ENCODE measurements at places on chromosomes 5 and 9. TPM values are rescaled to one million over a fixed set of nuclear protein-coding genes. Genes with fewer than 3 reads are reported as not detected.
A peak's percentile ranks its signal among the peaks of the same experiment; 100 is the strongest.

GRCh38 chr5:91311697-91312501 is 71.2 kb downstream of the ARRDC3 start:
- DNase-seq: peak; percentile 97

Gene QRFP
- total RNA-seq: not detected

- DNase-seq: no peak
Measured at GRCh38 chr5:885529-885928, 7.1 kb downstream of the BRD9 start.

- no peak for DNase-seq
Measured at GRCh38 chr5:143564417-143564816, 160.9 kb upstream of the NR3C1 start.

Gene IFNE
- total RNA-seq: not detected

Gene ARHGEF39
- total RNA-seq: 11.9 TPM

- DNase-seq: peak; percentile 76
Measured at GRCh38 chr5:124743602-124744169, 2.8 kb downstream of the ZNF608 start.

DNA sequence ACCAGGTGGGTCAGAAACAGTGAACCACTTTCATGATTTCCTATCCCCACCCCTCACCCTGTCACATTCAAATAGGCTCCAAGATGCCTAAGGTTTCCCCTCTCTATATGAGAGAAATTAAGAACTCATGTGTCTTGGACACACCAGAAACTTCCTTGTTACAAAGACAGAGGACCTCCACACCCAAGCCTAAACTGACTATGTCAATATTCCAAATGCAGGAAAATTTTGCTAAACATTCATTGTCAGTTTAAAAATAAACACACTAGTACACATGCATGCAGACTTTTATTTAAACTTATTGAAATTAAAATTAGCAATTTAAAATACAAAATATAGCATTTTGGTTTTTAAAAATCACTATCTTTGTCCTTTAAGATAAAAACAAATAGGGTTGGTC is 26.2 kb downstream of the SKIC3 start:
- no peak for DNase-seq

DNA sequence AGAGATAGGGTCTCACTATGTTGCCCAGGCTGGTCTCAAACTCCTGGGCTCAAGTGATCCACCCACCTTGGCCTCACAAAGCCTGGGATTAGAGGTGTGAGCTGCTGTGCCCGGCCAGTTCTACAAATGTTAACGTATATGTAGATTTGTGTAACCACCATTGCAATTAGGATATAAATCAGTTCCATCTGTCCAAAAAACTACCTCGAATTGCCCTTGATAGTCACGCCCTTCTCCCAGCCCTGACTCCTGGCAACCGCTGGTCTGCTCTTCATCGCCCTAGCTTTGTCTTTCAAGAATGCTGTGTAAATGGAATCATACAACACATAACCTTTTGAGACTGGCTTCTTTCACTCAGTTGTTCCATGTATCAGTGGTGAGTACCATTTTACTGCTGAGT is 46.1 kb upstream of the PPARGC1B start:
- DNase-seq: no peak

Gene GLRA1
- not detected for total RNA-seq

DNA sequence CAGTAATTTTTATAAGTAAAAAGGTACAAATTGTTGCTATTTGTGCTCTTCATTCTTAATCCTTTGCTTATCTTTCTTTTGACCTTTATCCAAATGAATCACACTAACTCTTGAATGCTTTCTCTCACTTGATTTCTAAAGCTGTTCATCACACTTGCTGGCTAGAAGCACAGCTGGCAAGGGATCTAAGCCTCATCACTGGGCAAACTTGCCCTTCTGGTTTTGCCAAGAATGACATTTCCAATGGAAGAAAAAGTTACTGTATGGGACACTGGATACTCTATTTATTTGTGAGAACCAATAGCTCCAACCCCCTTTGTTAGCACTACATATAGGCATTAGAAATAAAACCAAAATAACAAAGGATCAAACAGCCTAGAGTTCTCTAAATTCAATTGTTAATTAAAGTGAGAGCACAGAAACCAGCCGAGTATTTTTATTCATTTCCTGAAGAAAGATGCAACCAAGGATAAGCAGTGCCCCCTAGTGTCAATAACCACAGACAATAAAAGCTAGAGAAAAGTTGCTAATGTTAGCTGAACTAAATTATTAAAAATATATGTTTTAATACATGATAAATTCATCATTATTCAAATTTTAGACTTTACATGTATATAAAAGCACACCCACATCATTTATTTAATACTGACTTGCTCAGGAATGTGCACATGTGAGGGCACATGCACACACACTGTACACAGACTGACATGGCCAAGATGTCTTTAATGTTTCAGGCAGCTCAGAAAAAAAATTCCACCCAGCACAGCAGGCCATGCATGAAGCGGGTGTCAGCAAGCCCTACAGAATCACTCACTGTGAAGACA is 59.8 kb upstream of the POU5F2 start:
- no peak for DNase-seq

- DNase-seq: no peak
Measured at GRCh38 chr5:163759000-163759704, 253.7 kb downstream of the MAT2B start.

Gene CARD6
- total RNA-seq: 0.63 TPM

Gene NINJ1
- total RNA-seq: 58.9 TPM

GRCh38 chr5:16690243-16690852 is 73.6 kb upstream of the RETREG1 start:
- no peak for DNase-seq

- DNase-seq: no peak
Measured at GRCh38 chr5:61313960-61314681, 17.9 kb upstream of the ZSWIM6 start.

DNA sequence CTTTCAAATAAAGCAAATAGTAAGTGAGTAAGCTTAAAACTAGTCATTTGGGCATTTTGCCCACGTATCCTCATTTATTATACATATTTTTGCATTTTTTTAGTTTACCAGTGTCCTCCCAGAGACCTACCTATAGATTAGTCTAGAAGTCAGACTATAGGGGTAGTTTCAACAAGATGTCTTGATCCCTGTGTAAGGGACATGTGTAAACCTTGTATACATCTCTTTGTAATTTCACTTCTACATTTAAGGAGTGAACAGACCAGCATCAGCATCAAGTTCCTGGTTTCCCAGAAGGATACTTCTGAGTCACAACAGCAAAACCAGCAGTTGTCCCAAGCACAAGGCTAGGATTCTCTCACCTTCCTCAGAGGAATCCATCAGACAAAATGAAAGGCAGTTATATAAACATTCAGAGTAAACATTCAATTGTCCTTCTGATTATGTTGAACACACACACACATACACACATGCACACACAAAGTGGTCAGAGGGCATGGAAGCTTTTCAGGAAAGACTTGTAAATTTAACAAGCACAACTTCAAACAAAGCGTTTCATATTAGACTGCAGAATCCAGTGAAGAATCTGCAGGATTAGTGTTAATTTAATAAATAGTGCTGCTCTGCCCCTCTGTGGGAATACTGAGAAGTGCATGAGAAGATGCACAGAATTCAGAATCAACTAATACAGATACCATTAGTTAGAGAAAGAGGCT is 55.4 kb downstream of the HINT1 start:
- DNase-seq: no peak

Gene MARCOL
- total RNA-seq: not detected

DNA sequence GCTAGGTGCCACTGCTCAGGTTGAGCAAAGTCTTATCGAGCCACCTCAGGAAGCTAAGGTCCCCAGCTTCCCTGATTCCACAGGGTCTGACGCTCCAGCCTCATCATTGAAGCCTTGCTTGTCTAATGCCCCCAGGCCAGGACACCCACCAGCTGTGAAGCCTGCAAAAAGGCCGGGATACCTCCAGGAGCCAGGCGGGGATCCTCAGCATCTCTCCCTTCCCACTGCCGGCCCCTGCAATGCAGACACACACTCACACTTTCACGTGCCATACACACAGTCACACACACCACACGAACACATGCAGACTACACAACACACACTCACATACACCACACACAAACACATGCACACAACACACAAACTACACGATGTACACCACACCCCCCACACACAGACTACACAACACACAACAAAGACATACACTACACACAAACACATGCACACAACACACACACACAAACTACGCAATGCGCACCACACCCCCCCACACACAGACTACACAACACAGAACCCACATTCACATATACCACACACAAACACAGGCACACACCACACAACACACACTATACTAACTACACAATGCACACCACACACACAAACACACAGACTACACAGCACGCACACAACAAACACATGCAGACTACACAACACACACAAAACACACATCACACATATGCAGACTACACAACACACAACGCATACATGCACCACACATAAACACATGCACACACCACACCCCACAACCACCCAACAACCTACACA is 17.8 kb upstream of the S1PR3 start:
- no peak for DNase-seq

Gene GNA14
- total RNA-seq: 0.14 TPM

- no peak for DNase-seq
Measured at GRCh38 chr5:93789173-93790067, 48.0 kb upstream of the POU5F2 start.

DNA sequence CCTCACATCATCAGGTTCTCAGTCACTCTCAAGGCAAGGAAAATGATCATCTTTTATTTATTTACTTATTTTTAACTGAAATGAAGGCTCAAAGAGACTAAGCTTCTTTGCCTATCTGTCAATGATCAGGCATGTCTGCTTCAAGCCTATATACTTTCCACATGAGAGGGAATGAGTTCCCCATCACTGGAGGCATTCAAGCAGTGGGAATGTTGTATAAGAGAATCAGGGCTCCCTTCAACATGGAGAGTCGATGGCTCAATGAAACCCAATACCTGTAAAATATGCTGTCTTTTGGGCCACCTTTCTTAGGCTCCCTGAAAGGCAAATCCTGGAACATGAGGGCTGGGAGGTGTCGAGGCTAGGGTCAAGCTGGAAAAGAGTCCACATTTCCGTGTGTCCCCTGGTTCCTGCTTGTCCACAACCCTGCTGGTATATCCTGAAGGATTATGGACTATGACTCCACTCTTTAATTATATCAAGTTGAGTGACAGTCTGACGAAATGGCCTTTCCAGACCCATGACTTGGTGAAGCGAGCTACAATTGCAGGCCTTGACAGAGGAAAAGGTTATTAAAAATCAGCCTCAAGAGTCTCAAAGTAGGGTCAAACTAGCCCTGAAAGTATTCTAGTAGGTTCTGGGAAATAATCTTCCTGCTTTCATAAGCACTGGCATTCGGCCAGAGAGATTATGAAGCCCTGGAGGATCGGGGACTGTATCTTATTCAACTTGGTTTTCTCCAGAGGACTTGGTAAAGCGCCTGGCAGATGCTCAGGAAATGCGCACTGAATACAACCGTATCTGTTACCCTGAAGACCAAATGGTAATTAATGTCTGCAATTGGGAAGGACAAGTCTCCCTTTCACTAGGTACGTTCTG is 145.9 kb upstream of the TBC1D2 start:
- no peak for DNase-seq

Gene TAF1L
- total RNA-seq: not detected

DNA sequence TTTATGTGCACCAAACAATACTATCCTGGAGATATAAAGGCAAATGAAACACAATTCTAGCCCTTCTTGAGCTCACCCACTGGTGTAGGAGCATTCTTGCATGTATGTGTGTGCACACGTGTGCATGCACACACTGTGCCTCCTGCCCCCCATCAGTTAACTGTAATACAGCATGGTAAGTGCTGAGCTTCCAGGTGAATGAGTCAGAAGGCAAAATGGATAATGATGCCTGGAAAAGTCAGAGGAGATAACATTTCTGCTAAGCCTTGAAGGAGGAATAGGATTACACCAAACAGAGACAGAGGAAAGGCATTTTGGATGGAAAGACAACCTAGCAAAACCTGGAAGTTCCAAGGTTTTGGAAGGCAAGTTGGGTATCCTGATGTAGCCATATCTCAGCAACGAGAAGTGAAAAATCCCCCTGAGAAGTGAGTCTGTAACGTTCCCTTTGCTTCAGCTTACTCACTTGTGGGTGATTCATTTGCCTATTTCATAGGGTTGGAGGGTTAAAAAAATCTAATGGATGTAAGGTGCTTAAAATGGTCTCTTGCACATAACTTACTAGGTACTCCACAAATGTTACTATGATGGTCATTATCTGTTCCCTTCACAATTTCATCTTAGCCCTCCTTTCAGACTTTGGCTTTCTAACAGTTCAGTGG is 101.4 kb upstream of the STC2 start:
- no peak for DNase-seq

- no peak for DNase-seq
Measured at GRCh38 chr9:124394596-124394995, 20.6 kb downstream of the PSMB7 start.

GRCh38 chr9:124906966-124907365 is 33.9 kb downstream of the GOLGA1 start:
- DNase-seq: no peak

Gene ALDOB
- not detected for total RNA-seq

- DNase-seq: no peak
Measured at GRCh38 chr5:168818558-168818957, 239.4 kb upstream of the PANK3 start.

Gene IL5
- total RNA-seq: not detected

DNA sequence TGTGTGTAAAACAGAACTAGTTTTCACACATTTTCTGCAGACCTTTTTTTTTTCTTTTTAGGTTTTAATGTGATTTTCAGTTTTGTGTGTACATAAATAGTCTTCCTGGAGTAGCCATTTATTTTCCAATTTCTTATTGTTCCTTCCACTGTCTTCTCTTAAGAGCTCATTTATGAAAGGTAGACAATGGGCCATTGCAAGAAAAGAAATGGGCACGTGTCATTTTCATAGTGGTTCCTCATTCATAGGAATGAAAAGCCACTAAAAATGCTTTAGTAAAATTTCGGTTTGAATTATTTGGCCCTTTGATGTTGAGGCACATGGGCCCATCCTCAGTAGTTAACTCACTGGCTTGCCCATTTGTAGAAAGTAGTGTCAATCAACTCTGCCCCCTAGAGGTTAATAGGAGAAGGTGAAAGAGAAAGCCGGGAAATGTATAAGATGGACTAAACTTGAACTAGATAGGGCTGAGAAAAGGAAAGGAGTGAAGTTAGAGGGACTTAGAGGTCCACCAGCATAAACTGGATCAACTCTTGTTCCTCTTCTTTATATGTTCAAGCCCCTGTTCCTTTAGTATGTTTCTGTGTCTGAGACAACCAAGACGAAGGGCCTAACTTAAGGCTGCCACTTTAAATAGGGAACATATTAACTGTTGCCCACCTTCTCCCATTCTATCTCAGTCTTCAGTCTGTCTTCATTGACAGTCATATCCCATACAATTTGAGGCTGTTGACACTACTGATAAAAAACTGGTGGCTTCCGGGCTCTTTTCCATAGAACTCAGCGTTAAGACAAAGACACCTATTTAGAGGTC is 72.6 kb downstream of the SMARCA2 start:
- peak; percentile 12 for DNase-seq

Gene FGFR4
- total RNA-seq: 54.6 TPM
